BE2C (cell line): ENCODE measurements at places on chromosomes 3 and 15.

GRCh38 chr15:98439523-98439942, 208.8 kb upstream of the IGF1R start:
- no peak for DNase-seq

GRCh38 chr3:140428380-140428779, 249.5 kb upstream of the TRIM42 start:
- DNase-seq: no peak

DNA sequence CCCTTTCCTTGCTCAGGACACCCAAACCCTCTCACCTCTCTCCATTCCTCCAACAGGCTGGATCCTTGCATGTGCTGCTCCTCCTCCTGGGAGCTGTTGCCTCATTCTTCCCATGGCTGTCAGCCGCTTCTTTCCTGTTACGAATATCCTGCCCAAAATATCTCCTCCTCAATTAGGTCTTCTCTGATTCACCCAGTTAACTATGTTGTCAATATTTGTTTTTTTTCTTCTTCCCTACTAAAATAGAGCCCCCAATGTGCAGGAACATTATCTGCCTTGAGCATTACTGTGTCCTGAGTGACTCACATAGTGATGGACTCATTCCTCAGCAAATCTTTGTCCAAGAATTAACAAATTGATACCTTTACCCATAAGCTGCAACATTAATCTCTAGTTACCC, 357.2 kb downstream of the CLSTN2 start:
- DNase-seq: no peak

DNA sequence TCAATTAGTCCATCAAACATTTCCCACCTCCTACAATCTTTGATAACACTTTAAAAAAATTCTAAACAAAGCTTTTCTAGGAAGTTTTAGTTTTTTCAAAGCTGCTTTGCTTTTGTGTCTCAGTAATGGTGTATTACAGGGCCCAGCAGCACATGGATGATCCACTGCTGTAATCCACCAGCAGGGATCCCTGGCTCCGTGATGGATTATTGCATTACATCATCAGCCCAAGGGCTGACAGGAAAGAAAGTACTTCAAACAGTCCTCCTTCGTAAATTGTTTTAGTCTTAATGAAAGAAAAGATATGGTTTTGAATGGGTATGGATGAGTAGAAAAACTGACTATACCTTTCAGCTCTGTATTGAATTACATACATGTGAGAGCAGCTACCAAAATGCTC, 688.9 kb upstream of the NAALADL2 start:
- DNase-seq: no peak

- DNase-seq: no peak
These were observed 46.1 kb downstream of the CMTM6 start for GRCh38 chr3:32456429-32457130.

DNA sequence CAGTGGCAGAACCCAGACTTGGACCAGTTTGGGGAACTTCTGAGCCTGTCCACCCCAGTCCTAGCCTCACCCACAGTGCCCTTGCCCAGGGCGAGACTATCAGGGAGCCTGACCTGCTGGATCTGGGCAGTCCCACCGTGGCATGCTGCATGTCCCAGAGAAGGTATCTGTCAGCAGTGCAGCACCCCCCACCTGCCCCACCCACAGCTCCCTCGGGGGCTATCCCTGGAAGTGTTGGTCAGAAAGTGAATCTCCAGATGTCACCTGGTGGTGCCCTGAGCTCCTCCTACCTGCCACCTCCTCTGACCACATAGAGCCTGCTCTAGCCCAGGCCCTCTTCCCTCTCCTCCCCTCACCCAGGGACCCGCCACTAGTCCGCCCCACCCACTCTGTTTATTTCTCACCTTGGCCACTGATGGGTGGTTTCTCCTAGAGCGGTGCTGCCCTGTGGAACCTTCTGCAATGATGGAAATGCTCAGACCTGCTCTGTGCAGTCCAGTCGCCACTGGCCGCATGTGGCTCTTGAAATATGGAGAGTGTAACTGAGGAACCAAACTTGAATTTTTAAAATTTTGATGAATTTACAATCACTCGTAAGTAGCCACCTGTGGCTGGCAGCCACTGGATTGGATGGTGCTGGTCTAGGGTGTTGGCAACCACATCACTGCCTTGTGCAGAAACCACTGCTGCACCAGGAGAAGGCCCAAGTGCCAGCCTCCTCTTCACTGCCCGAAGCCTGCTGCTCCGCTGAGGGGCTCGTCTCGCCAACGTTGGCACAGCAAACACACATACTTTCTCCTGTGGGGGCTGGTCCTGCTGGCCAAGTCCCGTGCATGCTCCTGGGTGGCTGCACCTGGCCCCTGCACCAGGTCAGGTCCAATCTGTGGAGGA, 13.1 kb downstream of the HDAC11 start:
- no peak for DNase-seq

- no peak for DNase-seq
These were observed 40.3 kb downstream of the EIF4E3 start for GRCh38 chr3:71684757-71685386.

DNA sequence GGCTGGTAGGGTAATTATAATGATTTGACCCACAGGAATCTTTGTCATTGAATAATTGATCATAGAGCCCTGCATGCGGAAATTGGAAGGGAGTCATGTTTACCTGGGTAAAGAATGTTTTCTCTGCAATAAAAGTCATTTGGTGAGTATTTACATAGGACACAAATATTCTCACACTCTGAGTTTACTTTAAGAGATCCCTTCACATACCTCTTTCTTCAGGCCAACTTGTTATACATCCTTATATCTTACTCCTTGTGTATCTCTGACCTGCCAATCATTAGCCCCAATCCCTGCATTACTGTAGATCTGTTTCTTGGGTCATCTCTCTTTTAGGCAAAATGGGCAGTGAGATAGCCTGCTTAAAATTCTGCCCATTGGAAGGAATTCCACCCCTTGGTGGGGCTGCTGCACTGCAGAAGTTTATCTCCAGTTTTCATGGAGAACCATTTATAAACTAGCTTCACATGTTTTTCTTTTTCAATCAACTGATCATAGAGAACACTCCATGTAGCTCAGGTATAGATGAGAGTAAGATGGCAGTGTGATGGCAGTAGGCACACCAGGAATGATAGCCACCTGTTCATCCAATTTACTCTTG, 46.2 kb downstream of the ILDR1 start:
- DNase-seq: no peak

- no peak for DNase-seq
These were observed 272.4 kb upstream of the ROPN1 start for GRCh38 chr3:124264346-124264745.

GRCh38 chr3:22587446-22587845, 615.7 kb upstream of the UBE2E2 start:
- DNase-seq: no peak

DNA sequence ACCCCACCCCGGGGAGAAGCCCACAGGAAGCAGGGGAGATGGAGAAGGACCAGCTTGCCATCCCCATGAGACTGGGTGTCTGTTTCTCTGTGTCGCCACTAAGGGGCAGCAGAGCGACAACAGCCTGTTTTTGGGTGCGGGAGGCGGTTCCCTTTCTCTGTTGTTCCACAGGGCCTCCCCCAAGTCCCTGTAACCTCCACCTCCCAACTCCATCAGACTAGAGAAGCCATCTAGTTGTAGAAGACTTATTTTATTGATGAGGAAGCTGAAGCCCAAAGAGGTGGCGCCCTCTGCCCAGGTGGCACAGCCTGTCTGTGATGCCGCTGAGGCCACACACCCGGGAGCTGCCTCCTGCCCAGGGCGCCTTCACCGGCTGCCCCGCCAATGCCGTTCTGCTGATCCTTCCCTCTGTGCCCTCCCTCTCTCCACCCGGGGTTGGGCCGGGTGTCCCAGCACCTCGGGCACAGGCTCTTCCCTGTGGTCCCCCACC, 3.9 kb upstream of the CCDC9B start:
- DNase-seq: peak; percentile 73

- DNase-seq: no peak
These were observed 72.9 kb downstream of the RPLP1 start for GRCh38 chr15:69525543-69525942.

- no peak for DNase-seq
These were observed 94.9 kb downstream of the AKAP13 start for GRCh38 chr15:85475317-85475701.

DNA sequence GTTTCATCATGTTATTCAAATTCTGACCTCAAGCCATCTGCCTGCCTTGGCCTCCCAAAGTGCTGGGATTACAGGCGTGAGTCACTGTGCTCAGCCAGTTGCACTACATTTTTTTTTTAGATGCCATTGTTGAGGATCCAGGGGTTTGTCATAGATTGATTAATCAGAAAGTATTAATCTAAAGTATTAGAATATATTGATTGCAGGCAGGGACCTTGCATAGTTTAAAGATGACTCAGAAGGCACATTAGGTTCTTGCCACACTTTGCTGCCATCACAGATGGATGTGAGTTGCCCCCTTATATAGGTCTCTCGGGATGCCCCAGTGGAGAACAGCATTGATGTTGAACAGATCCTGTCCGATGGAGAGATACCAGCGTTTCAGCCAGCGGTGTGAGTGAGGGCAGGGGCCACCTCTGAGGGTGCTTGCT, 41.1 kb downstream of the IGF1R start:
- DNase-seq: peak; percentile 61

DNA sequence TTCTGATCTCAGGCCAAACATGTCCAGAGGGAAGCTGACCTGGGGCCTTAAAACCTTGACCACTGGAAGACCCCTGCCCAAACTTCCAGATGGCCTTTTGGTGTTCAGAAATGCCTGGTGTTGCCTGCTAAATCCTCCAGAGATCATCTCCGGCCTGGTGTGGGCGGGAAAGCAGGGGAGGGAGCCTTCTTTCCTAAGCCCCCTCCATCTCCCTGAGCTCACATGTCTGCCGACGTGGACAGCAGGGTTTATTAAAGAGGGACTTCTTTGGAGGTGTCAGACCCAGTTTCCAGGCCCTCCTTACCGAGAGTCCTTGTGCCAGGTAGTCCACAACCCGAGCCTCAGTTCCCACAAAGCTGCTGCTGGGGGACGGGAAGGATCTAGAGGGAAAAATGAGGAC, 55.9 kb upstream of the SLC6A1 start:
- no peak for DNase-seq

DNA sequence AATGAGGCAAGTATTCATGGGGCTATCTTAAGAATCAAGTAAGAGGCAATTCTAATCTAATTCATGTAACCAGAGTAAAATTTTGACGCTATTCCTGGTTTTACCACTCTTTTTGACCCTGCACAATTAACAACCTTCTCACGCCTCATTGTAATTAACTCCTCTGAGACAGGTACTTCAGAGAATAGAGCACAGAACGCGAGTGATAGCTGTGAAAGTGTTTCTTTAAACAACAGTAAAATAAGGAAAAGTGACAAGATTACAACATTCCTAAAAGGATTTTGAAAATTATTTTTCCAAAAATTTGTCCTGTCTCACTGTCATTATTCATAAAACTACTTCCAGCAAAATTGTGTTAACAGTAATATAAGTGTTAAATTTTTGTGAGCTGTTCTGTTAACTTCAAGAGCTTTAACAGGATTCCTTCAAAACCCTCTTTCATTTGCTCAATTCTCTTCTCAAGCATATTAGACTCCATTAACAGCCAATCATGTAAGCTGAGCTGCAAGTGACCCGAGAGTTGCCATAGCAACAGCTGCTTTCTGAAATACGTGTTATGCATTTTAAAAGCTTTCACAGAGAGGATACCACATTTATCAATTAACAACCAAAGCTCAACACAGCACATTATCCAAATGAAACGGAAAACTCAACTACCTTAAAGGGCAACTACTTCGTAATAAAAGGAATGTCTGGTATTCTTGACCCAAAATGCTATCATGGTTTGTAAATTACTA, 93.1 kb downstream of the STAG1 start:
- no peak for DNase-seq

- no peak for DNase-seq
These were observed 27.9 kb upstream of the IL1RAP start for GRCh38 chr3:190485830-190486532.

- DNase-seq: no peak
These were observed 37.8 kb downstream of the MINDY4B start for GRCh38 chr3:150867434-150867833.

DNA sequence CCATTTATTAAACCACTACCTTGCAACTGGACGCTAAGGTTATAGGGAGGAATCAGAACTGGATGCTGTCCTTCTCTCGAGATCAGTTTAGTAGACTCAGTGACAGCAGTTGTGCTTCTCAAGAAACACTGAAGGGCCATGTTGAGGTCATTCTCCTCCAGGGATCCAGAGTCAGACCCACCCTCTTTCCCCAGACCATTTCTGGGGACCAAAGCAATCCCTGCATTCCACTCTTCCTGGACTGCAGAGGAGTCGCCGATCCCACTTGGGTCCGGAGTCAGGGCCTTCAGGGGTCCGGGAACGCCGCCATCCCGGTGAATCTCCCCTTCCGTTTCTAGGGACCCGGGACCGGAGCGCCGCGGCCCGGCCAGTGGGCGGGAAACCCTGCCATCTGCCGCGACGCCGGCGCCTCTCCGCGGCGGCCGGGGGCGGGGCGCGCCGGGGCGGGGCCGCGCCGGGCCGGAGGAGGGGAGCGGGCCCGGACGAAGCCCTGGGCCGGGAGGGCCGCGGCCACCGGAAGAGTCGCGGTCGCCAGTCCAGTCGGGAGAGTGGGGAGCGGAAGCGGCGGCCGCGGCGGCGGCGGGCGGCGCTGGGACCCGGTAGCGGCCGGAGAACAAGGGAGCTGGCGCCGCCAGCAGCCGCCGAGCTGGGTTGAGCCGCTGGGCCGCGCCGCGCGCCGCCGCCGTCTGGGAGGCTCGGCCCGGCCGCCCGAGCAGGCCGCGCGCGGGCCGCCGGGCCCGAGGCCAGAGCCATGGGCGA, at the start of gene DVL3:
DVL3 (plus strand) TSS at position 493 of the 759 bp plus-strand sequence; CDS start at position 752, 259 bp downstream.
- DNase-seq: peak; percentile 66

GRCh38 chr3:160125258-160125657, 100.0 kb upstream of the C3orf80 start:
- DNase-seq: no peak

DNA sequence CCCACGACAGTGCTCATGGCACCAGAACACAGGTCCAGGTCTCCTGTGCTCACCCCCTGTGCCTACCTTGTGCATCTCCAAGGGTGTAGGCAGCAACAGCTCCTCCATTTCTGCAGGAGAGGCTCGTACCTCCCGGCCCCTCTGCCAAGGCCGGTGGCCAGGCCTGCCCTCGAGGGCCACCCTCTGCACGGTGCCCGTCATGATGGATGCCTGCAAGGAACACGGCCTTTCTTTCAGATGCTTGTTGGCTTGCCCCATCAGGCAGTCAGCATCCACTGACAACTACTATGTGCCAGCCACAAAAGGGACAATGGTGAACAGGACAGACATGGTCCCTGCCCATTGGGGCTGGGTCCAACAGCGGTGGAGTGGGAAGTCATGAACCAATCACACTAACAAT, 43.8 kb downstream of the GRIP2 start:
- DNase-seq: no peak

DNA sequence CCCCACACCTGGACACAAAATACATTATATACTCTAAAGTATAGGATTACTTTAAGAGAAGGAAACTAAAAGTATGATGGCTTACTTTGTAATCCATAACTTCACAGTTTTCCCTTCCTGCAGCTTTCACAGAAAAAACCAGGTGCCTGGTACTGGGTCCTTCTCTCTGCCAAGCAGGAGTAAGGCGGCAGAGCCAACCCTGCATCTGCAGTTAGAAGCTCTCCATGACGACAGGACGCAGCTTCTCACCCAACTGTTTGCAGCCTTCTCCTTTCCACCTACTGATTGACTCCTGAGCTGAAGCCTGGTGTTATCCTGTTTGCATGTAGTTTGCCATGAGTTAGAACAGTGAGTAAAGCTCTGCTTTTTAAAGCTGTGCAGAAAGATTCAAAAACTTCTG, 6.7 kb downstream of the MRAS start:
- DNase-seq: no peak
